ENCODE measurements at places on chromosomes 1 and 21.

DNA sequence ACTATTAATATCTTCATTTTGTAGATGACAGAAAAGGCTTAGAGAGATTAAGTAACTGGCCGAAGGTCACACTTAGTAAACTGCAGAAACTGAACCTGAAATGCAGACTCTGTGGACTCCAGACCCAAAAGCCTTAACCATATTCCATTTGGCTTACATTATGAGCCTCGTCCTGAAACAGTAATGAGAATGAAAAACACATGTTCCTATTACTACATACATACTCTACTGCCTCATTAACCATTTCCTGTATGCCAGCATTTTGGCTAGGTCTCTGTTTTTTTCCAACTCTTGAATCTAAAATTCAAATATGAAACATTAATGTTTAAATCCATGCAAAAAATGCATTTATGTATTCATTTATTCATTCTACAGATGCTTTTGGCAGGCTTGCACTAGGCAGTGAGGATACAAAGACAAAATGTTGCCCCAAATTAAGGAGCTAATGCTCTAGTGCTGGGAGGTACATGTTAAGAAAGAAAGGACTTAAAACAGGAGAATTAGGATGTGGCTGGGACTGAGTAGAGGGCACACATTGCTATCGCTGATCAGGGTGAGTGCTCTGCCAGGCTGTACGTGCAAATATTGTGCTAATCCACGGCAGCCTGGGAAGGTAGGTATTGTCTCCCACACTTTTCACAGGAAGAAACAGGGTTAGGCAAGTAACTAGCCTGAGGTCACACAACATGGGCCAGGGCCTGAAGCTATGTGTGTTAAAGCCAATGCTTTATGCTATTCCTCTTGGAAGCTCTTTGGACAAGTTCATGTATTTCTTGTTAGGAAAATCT lies 14.0 kb downstream of the DEGS1 start:
- DNase-seq, result no peak

- no peak for DNase-seq
These were observed 1.1 kb downstream of the KCNE2 start for GRCh38 chr21:34364921-34365320.

DNA sequence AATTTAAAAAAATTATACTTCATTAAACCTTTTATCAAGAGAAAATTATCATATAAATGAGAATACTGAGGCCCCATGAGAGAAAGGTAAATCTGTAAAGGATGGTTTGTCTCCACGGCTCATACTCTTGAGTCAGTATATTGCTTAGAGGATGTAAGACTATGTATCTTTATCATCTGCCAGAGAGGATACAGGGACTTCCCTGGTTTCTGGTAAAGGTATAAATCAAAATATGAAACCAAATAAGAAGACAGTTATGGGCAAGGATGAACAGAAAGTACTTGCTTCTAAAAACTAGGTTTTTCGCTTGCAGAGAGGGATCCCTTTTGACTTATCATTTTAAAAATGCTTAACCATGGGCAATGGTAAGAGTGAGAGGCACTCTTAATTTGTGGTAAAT lies 112.4 kb downstream of the POU2F1 start:
- DNase-seq, result no peak

DNA sequence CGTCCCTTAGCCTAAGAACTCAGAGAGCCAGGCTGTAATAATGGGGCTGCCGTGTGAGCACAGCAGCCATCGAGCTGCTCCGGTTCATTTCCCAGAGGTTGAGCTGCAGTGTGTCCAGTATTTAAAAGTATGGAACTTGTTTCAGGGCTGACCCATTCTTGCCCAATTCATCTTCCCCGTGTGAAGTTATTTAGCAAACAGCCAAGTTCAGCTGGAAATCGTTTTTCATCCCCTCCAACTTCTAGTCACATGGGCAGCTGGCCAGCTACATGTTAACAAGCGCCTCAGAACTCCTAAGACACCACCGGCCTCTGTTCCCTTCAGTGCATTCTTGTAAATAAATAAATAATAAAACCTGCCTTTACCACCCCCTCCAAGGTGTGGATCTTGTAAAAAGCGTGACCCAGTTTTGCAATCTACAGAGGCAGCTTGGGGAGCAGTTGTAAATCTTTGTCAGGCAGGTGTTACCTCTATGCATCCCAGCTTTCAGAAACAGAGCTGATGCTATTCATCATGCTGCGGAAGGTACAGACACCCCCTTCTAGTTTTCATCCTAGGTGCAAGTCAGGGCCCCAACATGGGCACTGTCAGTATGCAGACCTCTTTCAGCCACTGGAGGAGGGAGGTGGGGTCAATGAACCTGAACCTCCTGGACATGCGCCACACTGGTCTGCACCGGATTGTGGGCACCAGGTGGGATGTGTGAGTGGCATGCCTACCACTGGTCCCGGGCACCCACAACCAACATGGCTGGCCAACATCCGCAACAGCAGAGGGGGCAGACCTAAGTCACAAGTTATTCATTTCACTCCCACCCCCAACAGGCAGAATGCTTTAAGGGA lies 18.7 kb upstream of the KNCN start:
- DNase-seq, result no peak

GRCh38 chr1:244041466-244042120 lies 9.5 kb upstream of the ZBTB18 start:
- DNase-seq, result no peak

- DNase-seq, result no peak
These were observed 589.1 kb upstream of the ADAMTS5 start for GRCh38 chr21:27555996-27556395.

DNA sequence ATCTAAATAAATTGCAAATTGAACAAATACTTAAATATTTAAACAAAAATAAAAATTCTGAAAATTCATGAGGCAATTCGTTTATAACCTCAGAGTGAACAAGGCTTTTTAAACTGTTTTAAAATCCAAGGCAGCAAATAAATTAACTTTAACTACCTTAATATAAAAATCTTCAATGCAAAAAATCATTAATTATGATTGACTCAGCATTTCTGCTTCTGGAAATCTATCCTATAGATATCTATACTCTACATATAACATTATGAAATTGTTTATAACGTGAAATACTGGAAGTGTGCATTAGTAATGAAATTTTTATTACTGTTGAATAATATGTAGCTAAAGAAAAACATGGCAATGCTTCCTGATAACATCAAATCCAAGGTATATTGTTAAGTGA lies 92.4 kb downstream of the ADAMTS1 start:
- no peak for DNase-seq

- peak; percentile 63 for DNase-seq
These were observed 2.3 kb downstream of the FAAP20 start for GRCh38 chr1:2192031-2192995.

DNA sequence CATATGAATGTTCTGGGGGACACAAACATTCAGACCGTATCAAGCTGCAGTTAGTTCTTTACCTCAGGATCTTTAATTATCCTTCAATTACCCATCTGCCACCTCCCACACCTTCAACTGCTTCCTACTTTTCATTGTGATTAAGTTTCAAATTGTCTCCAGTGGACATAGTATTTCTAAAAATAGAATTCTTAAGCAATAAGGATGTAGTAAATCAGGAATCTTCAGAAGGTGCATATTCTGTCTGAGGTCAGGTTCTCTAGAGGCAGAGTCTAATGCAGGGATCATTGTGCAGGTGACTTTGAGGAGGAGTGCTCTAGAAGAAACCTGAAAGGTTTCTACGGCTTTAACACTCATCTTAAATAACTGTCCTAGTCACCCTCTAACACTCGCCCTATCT lies 102.6 kb upstream of the PPP2R5A start:
- no peak for DNase-seq

DNA sequence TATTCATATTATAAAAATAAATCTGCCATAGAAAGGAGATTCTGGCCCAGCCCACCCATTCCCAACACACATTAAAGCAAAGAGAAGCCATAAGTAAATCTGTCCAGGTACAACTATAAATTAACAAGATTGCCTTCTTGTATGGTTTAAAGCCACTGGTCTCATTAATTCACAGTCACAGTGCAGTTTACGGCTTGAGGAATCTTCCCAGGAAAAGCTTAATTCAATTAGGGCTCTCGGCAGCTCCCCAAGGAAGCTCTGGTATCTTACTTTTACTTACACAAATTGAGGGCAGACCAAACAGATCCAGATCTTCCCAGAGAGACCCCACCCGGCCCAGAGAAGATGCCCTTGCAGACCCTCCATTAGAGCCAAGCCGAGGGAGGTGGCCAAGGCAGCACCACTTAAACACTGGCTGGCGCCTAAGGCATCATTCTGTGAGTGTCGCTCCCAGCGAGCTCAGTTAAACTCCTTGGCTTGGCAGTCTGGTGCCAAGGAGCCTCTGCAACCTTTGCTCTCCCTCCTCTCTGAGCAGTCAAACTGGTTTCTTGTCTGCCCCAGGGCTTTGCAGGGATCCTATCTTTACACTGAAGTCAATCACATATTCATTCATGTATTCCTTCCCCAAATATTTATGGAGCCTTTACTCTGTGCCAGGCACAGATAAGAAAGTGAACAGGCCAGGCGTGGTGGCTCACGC lies 10.7 kb downstream of the SLC9A1 start:
- no peak for DNase-seq

- no peak for DNase-seq
These were observed 6.2 kb downstream of the E2F2 start for GRCh38 chr1:23524716-23525401.

All from mesenchymal stem cell (in vitro differentiated cells and primary cell).